Hematopoietic multipotent progenitor cell treated with erythropoietin and hydrocortisone succinate and interleukin-3 and kit ligand, for 6 days (in vitro differentiated cells): ENCODE measurements at places on chromosomes 6 and 20.

GRCh38 chr6:90469906-90470305, 117.0 kb downstream of the MAP3K7 start:
- no peak for DNase-seq

DNA sequence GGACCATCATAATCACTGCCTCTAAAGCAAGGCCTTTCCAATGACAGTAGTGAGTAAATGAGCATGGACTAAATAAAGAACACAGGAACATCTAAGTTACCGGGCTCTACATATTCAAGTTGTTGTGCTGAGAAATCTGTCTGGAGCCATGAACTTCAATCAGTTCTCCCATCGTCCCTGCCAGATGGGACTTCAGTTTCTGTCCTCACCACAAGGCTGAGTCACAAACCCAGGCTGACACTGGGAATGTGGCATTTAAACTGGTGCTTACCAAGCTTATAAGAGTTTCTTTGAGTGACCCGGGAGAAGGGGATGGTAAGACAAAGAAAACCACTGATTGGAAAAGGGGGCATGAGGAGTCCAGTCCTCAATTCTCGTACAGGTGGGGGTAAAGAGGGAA, 497.0 kb downstream of the MAFB start:
- no peak for DNase-seq

GRCh38 chr6:130063806-130064205, 45.4 kb downstream of the L3MBTL3 start:
- DNase-seq: no peak

DNA sequence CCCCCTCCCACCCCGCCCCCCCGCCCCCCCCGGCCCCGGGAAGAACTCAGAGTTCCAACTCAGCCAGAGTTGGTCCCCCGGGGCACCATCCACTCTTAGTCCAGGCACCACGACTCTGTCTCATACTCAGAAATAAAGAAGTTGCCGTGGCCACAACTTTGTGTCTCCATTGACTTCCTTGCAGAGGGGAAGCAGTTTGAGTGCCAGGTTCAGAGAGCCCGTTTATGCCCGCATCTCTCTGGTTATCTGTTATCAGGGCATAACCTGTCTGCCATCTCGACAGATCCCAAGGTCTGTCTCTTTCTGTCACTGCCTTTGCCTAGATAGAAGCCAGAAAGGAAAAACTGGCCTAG, 605 bp downstream of the CDC5L start:
- peak; percentile 59 for DNase-seq

GRCh38 chr6:118896339-118897136, 2.6 kb downstream of the ASF1A start:
- peak; percentile 83 for DNase-seq

DNA sequence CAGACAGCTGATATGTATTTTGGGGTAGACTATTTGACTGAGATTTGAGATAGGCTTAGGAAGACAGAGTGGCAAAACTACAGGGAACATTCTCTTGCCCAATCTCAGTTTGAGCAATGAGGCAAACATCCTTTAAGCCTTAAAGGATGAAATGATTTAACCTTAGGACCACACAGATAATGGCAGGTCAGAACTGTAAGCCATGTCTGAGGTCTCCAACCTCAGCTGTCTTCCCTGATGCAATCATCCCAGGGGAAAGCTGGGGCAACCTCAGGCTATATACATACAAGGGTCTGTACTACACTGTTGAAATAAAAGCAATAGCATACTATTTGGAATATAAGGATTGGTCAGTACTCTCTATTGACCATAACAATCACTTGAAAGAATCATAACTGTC, 83.8 kb upstream of the NUP153 start:
- DNase-seq: no peak

DNA sequence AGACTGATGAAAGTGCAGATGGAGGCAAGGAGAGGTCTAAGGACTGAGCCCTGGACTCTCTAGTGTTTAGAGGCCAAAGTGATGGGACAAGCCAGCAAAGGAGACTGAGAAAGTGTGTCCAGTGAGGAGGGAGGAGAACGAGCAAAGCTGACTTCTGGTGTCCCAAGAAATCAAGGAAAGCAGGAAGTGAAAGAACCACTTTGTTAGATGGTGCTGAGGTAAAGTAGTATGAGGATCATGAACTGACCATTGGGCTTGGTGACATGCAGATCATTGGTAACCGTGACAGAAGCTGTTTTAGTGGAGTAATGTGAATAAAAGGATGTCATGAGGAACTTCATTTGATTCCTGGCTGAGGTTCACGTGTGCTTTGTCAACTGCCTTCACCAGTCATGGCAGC, 108.4 kb downstream of the SLX4IP start:
- no peak for DNase-seq

GRCh38 chr6:169846286-169847056, 95.0 kb downstream of the ERMARD start:
- no peak for DNase-seq

DNA sequence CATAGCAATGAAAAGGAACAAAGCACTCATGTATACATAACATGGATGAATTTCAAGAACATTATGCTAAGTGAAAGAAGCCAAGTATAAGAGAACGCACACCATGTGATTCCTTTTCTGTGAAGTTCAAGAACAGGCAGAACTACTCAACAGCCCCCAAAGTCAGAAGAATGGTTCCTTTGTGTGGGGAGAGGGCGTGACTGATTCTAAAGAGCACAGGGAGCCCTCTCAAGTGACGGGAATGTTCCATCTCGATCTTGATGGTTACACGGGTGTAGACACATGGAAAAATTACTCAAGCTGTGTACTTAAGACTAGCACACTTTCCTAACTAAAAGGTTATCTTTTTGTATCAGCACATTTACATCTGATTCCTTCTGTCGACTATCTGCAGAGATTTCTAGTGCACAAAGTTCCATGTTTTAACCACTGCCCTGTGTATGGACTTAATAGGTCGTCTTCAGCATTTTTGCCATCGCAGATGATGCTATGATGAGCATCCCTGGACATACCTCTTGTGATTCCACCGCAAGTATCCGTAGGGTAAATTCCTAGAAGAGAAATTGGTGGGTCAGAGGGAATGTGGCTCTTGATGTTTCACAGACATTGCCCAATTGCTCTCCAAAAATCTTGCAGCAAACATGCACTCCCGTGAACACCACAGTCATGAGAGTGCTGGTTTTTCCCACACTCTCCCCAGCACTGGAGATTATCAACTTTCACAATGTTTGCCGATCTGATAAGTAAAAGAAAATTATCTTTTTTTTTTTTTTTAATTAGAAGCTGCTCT, 279.3 kb downstream of the BMP7 start:
- no peak for DNase-seq

- peak; percentile 53 for DNase-seq
Measured at GRCh38 chr20:258963-259362, 1.4 kb downstream of the DEFB132 start.
